ENCODE measurements at places on chromosomes 2 and 18. TPM values are rescaled to one million over a fixed set of nuclear protein-coding genes. Genes with fewer than 3 reads are reported as not detected.
A peak's percentile ranks its signal among the peaks of the same experiment; 100 is the strongest.

ZEB2 gene
- total RNA-seq, result 9.0 TPM

DNA sequence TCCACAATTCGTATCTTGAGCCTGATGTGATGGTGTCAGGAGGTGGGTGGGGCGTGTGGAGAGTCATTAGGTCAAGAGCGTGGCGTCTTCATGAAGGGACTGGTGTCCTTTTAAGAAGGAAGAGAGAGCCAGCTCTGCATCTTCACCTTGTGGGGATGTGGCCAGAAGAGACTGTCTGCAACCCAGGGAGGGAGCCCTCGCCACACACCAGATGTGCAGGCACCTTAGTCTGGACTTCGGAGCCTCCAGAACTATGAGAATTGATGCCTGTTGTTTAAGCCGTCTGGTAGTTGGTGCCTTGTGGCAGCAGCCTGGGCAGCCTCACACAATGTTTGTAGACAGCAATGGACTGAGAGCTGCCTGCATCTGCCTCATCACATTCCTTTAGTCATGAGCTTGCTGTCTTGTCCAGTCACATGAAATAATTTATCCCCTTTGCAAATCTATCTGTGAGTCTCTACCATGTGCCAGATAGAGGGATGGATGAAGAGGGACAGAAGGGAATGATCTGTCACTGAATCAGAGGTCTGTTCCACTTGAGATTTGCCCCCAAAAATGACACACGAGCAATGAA is 61.0 kb downstream of the MYT1L start:
- DNase-seq, result no peak

RND3 gene
- not detected for total RNA-seq

TBR1 gene
- total RNA-seq, result not detected

DNA sequence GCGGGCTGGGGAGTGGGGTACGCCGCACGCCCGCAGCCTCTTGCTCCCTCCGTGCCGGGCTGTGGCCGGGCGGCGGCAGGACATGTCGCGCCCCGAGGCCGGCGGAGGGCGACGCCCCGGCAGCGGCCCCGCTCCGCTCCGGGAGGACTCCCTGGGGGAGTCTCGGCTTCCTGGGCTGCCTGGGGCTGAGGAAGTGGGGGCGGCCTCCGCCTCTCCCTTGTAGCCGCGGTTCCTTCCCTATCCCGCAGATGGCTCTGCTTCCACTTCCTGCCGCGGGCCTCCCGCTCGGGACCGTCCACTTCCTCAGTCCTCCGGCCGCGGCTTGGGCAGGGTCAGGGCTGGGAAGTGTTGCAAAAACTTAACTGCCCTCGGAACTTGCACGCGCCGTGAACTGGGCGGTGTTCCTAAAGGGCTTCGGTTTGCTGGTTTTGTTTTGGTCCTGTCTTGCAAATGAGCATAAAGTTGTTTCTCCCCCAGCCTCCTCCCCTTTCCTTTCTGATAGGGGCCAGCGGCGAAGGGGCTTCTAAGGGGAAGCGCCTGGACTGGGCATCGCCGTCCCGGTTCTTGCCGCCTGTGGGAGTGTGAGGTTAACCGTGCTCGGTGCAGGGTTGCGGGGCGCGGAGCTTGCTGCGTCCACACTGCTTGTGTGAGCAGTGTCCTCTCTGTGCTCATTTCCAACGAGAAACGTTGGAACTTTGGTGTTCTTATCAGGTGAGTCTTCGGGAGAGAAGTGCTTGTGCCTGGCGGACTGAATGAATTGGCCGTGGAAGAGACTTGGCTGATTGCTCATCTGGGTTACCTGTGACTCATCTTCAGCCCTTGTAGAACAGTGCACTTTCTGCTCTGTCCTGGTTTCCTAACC is 600 bp downstream of the RALB start:
- peak; percentile 14 for DNase-seq

GPR35 gene
- total RNA-seq, result 7.6 TPM

All from activated naive CD8-positive, alpha-beta T cell treated with anti-CD3 and anti-CD28 coated beads for 36 hours (primary cell).